ENCODE measurements at places on chromosomes 4 and X. TPM values are rescaled to one million over a fixed set of nuclear protein-coding genes. Genes with fewer than 3 reads are reported as not detected.

- DNase-seq = no peak
Observed at GRCh38 chrX:39676434-39676833, 421.3 kb downstream of the BCOR start.

DNA sequence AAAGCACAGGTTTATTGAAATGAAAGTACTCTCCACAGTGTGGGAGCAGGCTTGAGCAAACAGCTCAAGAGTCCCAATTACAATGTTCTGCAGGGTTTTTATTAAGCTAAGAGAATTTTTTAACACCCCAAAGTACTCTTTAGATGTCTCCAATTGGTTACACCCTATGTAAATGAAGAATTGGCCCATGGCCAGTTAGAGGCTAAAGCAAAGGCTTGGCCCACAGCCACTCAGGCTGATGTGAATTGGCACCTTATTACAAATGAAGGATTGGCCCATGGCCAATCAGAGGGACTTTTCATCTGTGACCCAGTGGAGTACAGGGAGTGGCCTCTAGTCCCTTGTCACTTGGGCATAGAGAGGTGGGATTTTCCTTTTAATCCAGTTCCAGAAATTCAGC, 30.1 kb upstream of the IQCM start:
- no peak for DNase-seq

GRCh38 chr4:73311428-73311827, 52.8 kb upstream of the ANKRD17 start:
- DNase-seq = no peak

DNA sequence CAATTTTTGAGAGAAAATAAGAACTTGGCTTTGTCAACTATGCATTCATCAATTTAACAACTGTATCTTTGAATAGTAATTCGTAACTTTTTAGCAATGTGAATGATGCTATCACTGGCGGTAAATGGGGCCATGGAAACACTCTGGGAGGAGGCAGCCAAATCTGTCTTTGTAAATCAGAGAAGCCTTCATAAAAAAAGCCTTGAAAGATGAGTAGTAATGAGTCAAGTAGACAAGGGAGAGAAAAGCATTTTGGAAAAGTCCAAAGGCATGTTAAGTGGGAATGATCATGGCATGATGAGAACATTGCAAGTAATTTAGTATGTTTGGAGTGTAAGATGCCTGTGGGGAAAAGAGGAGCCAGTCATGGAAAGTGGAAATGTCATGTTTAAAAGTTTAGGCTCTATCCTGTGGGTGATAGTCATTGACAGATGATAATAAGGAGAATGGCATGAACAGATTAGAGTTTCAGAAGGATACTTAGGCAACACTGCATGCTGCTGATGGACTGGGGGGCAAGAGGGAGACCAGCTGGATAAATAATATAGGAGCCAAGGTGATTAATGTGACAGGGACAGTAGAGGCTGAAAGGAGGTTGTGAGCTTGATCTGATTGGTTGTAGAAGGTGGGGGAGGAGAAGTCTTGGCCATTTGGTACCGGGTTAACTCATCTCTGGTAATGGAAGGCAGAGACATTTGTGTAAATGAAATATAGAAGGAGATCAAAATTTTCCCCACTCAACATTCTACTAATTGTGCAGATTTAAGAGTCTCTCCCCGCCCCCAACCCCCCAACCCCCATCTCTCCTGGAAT, 16.3 kb downstream of the SPRY1 start:
- DNase-seq = no peak

DNA sequence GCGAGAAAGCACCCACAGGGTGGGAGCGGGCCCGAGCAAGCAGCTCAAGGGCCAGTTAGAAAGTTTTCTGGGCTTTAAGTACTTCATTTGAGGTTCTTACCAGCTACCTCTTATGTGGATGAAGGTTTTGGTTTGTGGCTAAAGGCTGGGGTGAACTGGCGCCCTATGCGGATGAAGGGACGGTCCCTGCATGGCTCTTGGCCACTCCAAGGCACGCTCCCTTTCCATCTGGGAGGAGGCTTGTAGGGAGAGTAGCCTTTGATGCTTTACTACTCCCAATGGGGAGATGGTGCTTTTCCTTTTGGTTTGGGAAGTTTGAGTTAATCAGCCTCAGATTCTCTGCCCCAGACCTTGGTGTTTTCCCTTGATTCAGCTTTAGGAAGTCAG, 17.7 kb downstream of the MRFAP1 start:
- DNase-seq = no peak

GRCh38 chr4:138247643-138248042, 5.5 kb upstream of the SLC7A11 start:
- DNase-seq = no peak

DNA sequence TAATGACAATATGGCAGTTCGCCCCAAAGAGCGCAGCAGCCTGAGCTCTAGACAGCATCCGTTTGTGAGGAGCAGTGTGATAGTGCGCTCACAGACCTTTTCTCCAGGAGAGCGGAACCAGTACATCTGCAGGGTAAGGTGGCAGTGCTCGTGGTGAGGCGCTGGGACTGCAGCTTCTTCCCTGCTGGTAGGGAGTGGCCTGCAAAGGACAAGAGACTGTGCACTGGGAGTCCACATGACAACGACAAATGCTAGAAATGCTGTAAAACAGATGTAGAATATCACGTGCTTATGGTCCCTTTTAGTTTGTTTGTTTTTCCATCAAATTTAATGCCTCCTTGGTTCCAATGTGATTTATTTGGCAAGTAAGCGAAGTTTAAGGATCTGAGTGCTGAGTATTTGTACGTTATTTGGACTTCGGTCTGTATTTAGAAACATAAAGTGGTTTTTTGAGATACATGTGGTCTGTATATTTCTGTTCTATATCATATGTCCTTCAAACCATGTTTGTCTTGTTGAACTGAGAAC, 35.8 kb downstream of the CLDN22 start:
- DNase-seq = no peak

DNA sequence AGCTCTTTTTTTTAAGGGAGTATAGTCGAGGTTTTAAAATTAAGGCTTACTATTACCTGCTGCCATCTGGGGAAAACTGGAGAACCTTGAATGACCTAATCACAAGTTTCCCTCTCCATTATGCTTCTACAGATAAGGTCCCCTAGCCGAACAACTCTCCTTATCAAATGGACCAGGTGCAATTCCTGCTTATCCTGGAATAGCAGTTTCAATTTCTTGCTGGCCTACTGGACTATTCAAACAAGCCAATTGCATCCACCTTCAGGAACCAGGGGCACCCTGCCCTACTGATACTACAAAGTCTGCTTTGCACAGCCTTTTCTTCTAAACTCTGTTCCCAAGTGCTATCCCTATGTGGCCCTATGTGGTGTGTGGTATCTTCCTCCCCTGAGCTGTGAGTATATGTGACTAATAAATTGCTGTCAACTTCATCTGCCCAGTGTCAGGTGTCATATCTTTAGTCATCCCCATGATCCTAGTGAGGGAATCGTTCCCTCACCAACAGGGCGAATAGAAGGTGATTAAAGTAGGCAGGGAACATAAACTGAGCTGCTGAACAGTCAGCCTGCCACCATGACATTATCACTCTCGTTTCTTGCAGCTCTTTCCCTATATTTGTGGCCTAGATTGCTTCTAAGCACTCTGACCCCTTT, 128.5 kb downstream of the ATG4A start:
- no peak for DNase-seq

GRCh38 chr4:26573389-26573794, 10.5 kb upstream of the TBC1D19 start:
- DNase-seq = no peak

DNA sequence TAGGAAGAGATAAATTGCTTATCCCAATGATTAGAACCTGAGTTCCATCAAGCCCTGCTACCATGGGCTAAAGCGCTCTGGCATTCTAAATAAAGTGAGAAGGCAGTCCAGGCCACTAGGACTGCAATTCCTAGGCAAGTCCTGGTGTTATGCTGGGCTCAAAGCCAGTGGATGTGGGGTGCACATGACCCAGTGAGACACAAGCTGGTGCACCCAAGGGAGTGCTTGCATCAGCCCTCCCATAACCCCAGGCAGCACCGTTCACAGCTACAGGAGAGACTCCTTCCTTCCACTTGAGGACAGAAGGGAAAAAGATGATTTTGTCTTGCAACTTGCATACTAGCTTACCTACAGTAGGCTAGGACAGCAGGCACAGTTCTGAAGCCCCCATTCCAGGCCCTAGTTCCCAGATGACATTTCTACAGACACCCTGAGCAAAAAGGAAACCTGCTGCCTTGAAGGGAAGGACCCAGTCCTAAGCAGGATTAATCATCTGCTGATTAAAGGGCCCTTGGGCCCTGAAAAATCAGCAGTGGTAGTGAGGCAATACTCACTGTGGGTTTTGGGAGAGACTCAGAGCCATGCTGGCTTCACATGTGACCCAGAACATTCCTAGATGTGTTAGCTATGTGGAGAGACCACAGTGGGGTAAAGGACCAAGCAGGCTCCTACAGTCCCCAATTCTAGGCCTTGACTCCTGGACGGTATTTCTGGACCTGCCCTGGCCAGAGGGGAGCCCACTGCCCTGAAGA, 77.8 kb downstream of the KLHL13 start:
- no peak for DNase-seq

DNA sequence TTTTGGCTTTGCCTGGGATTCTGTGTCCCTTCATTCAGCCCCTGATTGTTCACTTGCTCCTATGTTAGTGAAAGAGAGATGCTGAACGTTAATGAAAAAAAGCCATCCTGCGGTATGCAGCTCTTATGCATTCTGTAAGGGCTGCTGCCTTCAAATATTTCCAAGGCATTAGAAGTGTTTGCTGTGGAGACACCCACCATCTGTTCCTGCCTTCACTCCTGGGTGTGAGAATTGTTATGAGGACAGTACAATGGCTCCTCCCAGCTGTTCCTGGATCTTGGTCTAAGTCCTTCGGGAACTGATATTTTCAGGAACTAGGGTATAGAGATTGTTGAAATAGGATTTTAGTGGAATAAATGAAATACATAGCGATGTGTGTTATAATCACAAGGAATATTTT, 427.1 kb upstream of the FAM47C start:
- no peak for DNase-seq

GRCh38 chr4:177393236-177393635, 49.0 kb downstream of the AGA start:
- DNase-seq = no peak

DNA sequence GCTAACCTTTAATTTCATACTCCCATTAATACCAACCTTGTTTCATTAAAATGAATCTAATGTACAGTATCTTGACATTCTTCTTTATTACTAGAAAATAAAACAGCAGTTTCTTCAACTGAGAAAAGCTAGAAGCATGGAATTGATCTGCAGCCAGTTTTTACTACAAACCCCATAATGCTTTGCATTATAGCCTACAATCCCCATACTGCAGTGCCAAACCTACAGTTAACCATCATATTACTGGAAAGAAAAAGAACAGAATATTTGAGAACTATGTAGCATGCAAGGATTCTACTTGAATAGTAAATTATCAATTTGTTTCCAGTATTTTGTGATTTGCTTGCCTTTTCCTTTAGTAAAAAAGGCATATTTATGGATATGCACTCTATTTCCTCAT, 3.2 kb upstream of the IL1RAPL1 start:
- DNase-seq = no peak

DNA sequence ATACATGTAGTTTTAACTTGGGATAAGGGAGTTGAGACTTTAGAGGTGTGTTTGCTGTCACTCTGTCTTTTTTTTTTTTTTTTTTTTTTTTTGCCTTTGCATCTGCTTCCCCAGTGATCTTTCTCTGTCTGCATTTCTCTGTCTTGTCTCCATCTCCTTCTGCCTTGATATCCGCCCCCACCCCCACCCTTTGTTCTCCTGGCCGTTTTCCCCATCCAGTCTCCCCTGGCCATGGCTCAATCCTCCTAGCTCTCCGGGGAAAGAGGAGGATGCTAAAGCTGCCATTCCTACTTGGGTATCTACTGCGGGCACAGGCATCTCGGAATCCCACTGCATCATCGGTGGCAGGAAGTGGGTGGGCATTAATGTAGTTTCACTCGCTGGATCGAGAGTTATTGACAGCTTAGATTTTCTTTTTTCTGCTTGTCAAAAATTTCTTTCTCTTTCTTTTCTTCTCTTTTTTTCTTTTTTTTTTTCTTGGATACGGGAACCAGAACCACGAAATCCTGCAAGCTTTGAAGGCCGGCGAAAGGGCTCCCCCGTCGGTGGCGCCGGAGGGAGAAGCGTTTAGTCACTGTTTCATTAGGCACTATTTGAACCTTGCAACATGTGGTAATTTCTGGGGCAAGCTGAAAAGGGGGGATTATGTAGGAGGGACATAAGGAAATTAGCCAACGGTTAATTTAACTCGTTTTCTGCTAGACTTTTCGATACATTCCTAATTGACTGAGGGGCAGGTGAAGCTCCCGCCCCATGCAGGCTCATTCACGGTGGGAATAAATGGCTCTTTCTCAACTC, 8.2 kb downstream of the GSX2 start:
- DNase-seq = no peak

- DNase-seq = no peak
Observed at GRCh38 chr4:160019936-160020335, 917.1 kb downstream of the RAPGEF2 start.

DNA sequence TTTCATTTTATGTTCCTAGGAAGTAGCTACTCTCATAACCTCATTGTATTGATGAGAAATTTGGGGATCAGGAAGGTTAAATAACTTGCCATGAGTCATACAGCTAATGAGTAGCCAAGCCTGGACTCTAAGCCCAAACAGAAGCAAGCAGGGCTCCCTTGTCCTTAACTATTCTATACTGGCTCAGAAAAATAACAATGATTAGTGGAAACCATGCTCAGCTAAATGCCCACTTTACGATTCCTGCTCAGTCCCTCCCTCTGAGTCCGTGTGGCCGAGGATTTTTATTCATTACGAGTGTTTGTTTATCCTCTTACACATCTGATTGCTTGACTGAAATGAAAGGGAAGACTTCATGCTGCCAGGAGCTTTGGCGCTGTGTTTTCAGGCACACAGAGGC, 100.9 kb downstream of the SLC34A2 start:
- no peak for DNase-seq

- DNase-seq = no peak
Observed at GRCh38 chr4:2299794-2300193, 37.9 kb upstream of the MXD4 start.

- no peak for DNase-seq
Observed at GRCh38 chr4:8373973-8374545, 66.5 kb downstream of the ACOX3 start.

- DNase-seq = no peak
Observed at GRCh38 chr4:52877694-52878093, 15.6 kb downstream of the RASL11B start.

GRCh38 chr4:146283758-146284651, 69.7 kb downstream of the REELD1 start:
- DNase-seq = no peak

Gene P2RY8
- total RNA-seq = 2.6 TPM

Gene MMAA
- 5.7 TPM for total RNA-seq

Gene DCUN1D4
- 44.7 TPM for total RNA-seq

Gene FGF16
- not detected for total RNA-seq

Gene PRPS1
- 43.6 TPM for total RNA-seq

Gene GPR173
- total RNA-seq = 1.9 TPM

Gene PAGE2
- not detected for total RNA-seq

Gene SPACA5
- total RNA-seq = not detected

Gene CC2D2A
- 12.8 TPM for total RNA-seq

Gene TMEM271
- not detected for total RNA-seq

Gene SULT1B1
- total RNA-seq = 3.1 TPM

Gene SPON2
- total RNA-seq = 29.3 TPM

Gene MAGEC1
- not detected for total RNA-seq
